ENCODE measurements at places on chromosomes 1 and 21. TPM values are rescaled to one million over a fixed set of nuclear protein-coding genes. Genes with fewer than 3 reads are reported as not detected.

GRCh38 chr1:157596384-157596783, 1.5 kb downstream of the FCRL4 start:
- no peak overlapping the region for H3K27ac ChIP-seq
- no peaks in the 10 kb centered on the region for H3K27me3 ChIP-seq
- no peaks in the 10 kb centered on the region for H3K4me1 ChIP-seq
- H3K36me3 ChIP-seq = no peaks in the 10 kb centered on the region

- H3K4me3 ChIP-seq = no peak overlapping the region
- no peaks in the 10 kb centered on the region for H3K4me1 ChIP-seq
- DNase-seq = no peak
- H3K27ac ChIP-seq = no peak overlapping the region
- no peaks in the 10 kb centered on the region for H3K36me3 ChIP-seq
- no peaks in the 10 kb centered on the region for H3K27me3 ChIP-seq
Measured at GRCh38 chr1:58434607-58435006, 111.9 kb downstream of the OMA1 start.

- peaks cover 25% of the 10 kb centered on the region for H3K4me1 ChIP-seq
- H3K27ac ChIP-seq = no peak overlapping the region
- peak; percentile 60 for DNase-seq
- H3K36me3 ChIP-seq = no peaks in the 10 kb centered on the region
Measured at GRCh38 chr1:109193653-109194590, 19.8 kb upstream of the SARS1 start.

DNA sequence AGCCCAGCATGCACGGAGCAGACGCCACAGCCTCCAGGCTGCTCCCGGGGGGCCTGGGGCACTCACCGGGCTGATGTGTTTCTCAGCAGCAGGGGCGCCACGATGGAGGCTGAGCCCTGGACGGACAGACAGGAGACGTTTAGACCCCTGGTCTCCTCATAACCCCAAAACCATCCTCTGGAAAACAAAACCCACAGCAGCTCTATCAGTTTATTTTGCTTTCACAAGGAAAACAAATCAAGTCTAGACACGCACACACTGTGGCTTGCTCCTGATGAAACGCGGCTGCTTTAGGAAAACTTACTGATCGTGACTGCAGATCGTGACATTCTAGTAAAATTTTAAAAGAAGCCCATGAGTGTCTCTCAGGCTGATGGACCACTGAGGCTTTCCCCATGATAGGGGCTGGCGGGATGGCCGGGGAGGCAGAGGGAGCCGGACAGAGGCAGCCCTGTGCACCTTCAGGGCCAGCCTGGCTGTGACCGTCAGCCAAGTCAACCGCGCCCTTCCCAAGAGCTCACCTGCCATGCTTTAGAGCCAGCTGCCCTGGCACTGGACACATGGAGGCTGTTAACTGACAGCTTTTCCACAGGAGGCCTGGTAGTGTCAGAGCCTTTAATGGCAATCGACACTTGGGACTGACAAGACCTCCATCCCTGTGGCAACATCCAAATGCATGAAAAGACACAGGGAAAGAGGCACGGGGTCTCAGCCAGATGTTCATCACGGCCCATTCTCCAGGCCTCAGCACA, 5.2 kb downstream of the POFUT2 start:
- H3K36me3 ChIP-seq = peaks cover 11% of the 10 kb centered on the region
- H3K27me3 ChIP-seq = no peaks in the 10 kb centered on the region
- no peak overlapping the region for H3K4me3 ChIP-seq
- H3K4me1 ChIP-seq = peaks cover 6% of the 10 kb centered on the region
- H3K27ac ChIP-seq = no peak overlapping the region

GRCh38 chr1:8652467-8653046, 164.9 kb downstream of the RERE start:
- H3K27ac ChIP-seq = no peak overlapping the region
- H3K4me3 ChIP-seq = no peak overlapping the region
- H3K36me3 ChIP-seq = no peaks in the 10 kb centered on the region
- no peak for DNase-seq

Gene GFI1
- 14.5 TPM for total RNA-seq

Data from body of pancreas (tissue), 4 donors.